ENCODE measurements at places on chromosomes 3 and 15. TPM values are rescaled to one million over a fixed set of nuclear protein-coding genes. Genes with fewer than 3 reads are reported as not detected.

GRCh38 chr3:140914384-140914945 lies 27.2 kb upstream of the SLC25A36 start:
- no peaks in the 10 kb centered on the region for H3K4me1 ChIP-seq
- no peaks in the 10 kb centered on the region for H3K27me3 ChIP-seq
- no peak for DNase-seq
- no peaks in the 10 kb centered on the region for H3K36me3 ChIP-seq

- no peaks in the 10 kb centered on the region for H3K4me1 ChIP-seq
- DNase-seq = no peak
- no peak overlapping the region for H3K27ac ChIP-seq
- no peaks in the 10 kb centered on the region for H3K36me3 ChIP-seq
- no peak overlapping the region for H3K4me3 ChIP-seq
- H3K27me3 ChIP-seq = no peaks in the 10 kb centered on the region
Observed at GRCh38 chr15:62684123-62684808, 358.3 kb upstream of the TPM1 start.

DNA sequence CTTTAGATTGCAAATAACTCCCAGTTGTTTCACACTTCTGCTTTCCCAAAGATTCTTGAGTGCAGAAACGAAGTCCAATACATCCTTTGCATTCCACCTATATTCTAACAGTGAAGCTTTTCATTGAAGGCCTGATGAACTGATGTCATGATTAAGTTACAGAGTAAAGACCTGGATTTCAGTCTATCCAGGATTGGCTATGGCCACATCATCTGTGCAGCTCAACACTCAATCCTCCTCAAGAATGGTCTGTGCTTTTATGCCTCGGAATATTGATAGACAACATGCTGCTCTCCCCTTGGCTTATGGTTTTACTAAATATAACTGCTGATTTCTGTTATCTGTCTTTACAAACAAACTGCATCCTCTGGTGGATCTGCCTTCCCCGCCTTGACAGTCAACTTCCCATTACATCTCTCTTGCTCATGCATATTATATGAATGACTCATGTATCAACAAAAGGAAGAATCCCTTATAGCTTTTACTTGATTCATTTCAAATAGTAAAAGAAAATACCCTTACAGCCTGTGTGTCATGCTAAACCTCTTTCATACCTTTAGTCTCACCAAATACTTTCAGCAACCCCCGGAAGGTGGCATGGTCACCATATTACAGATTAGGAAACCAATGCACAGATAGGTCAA lies 59.5 kb downstream of the SCN11A start:
- H3K4me1 ChIP-seq = no peaks in the 10 kb centered on the region
- no peak for DNase-seq
- H3K27me3 ChIP-seq = no peaks in the 10 kb centered on the region
- H3K4me3 ChIP-seq = no peak overlapping the region

GRCh38 chr3:71783152-71783551 lies 1.8 kb downstream of the PROK2 start:
- H3K27me3 ChIP-seq = peaks cover 20% of the 10 kb centered on the region
- no peak overlapping the region for H3K4me3 ChIP-seq
- no peaks in the 10 kb centered on the region for H3K36me3 ChIP-seq
- H3K27ac ChIP-seq = no peak overlapping the region
- DNase-seq = no peak

DNA sequence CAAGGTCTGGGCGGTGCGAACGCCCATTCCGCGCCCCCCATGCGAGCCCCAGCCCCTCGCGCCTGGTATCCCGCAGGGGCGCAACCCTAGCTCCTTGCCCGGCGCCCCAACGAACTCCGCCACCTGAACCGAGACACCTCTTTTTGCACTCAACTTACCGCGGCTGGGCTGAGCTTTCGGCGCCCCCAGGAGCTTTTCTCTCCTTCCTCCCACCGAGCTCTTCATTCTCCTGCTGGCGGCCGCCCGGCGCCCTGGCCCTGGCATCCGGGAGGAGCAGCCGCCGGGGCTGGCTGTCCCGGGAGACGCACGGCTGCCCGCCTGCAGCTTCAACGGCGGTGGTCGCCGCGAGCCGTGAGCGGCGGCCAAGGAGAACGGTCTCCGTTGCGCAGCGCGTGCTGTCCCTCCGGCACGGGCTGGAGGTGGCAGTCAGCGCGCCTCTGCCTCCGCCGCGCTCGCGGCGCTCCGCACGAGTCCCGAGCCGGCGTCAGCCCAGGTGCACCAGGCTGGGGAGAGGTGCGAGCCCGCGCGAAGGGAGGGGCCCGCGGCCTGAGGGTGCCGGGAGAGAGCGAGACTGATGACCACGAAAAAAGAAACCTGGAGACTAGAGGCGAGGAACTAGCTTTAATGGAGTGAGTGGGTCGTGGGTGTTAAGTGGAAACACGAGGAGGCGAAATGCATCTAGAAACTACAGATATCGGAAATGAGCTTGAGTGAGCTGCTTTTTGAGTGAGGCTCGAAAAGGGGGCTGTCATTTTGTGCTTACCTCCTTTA lies 621.5 kb upstream of the ZNF385D start:
- H3K4me1 ChIP-seq = peaks cover 11% of the 10 kb centered on the region
- no peaks in the 10 kb centered on the region for H3K27me3 ChIP-seq
- DNase-seq = no peak
- peak overlapping the region; percentile 62 for H3K4me3 ChIP-seq
- H3K27ac ChIP-seq = no peak overlapping the region

GRCh38 chr15:90482124-90483011 lies 47.4 kb upstream of the CRTC3 start:
- H3K27ac ChIP-seq = no peak overlapping the region
- no peaks in the 10 kb centered on the region for H3K4me1 ChIP-seq
- no peak for DNase-seq
- H3K36me3 ChIP-seq = peaks cover 32% of the 10 kb centered on the region

GRCh38 chr3:101266566-101266965 lies 53.8 kb downstream of the IMPG2 start:
- H3K27me3 ChIP-seq = no peaks in the 10 kb centered on the region
- H3K36me3 ChIP-seq = no peaks in the 10 kb centered on the region
- H3K27ac ChIP-seq = no peak overlapping the region
- H3K4me3 ChIP-seq = no peak overlapping the region

- H3K4me3 ChIP-seq = peak overlapping the region; percentile 77
- peaks cover 29% of the 10 kb centered on the region for H3K4me1 ChIP-seq
- DNase-seq = no peak
- H3K27ac ChIP-seq = peak overlapping the region; percentile 95
- H3K27me3 ChIP-seq = no peaks in the 10 kb centered on the region
- H3K36me3 ChIP-seq = peaks cover 6% of the 10 kb centered on the region
Observed at GRCh38 chr15:49621401-49621811, 558 bp downstream of the DTWD1 start.

DNA sequence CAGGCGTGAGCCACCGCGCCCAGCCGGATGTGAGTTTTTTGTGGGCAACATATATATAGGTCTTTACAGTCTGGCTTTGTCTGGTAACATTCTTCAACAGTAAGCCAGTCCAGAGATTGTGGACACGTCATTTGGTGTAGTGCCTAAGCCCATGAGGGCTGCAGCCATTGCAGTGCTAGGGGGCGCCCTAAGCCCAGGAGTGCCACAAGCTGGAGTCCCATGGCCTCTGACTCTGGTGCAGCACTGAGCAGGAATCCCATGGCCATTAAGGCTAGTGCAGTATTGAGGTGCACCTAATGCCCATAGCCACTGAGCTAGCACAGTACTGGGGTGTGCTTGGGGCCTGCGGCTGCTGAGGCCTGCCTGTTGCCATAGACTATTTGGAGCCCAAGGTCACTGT lies 136.4 kb upstream of the NDN start:
- H3K4me3 ChIP-seq = no peak overlapping the region
- no peaks in the 10 kb centered on the region for H3K4me1 ChIP-seq
- no peaks in the 10 kb centered on the region for H3K36me3 ChIP-seq
- H3K27ac ChIP-seq = no peak overlapping the region
- H3K27me3 ChIP-seq = no peaks in the 10 kb centered on the region

- no peak for DNase-seq
- H3K4me3 ChIP-seq = no peak overlapping the region
- peaks cover 5% of the 10 kb centered on the region for H3K4me1 ChIP-seq
- no peaks in the 10 kb centered on the region for H3K36me3 ChIP-seq
- no peaks in the 10 kb centered on the region for H3K27me3 ChIP-seq
- no peak overlapping the region for H3K27ac ChIP-seq
Observed at GRCh38 chr3:47374587-47374986, 6.2 kb upstream of the PTPN23 start.

GRCh38 chr3:34405159-34405558 lies 606.7 kb downstream of the PDCD6IP start:
- no peak overlapping the region for H3K27ac ChIP-seq
- no peaks in the 10 kb centered on the region for H3K27me3 ChIP-seq
- no peak overlapping the region for H3K4me3 ChIP-seq
- DNase-seq = no peak

Gene RETNLB
- total RNA-seq = not detected

Gene CFAP100
- total RNA-seq = not detected

All from esophagus squamous epithelium (tissue), 5 donors.